SK-N-MC (cell line): ENCODE measurements at places on chromosomes 12 and 14.

- DNase-seq = no peak
Observed at GRCh38 chr14:73625706-73626105, 13.4 kb downstream of the ACOT6 start.

DNA sequence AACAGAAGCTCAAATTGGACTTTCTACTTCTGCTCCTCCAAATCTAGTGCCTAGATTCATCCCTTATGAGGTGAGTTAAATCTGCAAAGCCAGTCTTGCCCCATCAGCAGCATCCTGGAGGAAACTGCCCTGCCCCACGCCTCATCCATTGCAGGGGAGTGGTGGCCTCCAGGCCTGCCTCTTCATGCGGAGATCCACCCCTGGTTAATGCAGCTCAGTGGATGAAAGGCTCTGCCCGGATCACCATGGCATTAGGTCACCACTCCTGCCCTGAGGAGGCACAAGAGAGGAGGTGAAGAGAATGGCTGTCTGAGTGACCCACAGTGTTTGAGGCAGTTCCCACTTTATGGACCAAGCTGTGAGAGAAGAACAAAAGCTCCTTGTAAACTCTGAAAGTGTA, 218.1 kb downstream of the C12orf75 start:
- DNase-seq = no peak

DNA sequence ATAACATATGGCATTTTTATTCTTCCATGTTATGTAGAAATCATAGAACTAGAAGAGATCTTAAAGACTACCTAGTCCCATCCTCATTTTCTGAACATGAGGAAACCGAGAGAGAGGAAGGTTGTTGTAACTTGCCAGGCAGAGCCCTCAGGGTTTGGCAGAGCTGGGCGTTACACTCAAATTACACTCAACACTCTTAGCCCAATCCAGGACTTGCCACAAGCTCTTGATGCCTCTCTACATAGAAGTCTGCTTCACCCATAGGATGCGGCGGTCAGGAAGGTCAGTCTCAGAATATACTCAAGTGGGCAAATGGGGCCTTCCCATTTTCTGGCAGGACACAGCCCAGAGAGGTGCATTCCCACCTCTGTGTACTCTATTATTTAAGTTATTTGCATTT, 208.1 kb downstream of the ZFP36L1 start:
- DNase-seq = no peak

GRCh38 chr12:115049614-115050013, 365.6 kb upstream of the TBX3 start:
- DNase-seq = no peak

DNA sequence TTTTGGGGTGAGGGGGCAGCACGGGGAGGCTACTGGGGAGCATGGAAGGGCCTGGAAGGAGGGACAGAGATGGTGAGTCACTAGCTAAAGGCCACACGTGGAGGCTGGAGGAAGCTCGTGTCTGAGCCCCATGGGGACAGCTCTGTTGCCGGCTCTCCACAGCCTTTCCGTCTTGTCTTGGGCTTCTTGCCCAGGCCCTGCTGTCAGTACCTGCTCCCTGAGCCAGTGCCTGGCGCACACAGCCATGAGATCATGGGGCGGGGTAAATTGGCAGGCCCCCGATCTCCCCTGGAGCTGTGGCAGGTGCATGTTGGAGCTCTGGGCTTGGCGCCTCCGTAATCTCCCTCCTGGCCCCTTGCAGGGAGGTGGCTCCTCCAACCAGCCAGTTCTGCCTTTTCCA, 16.1 kb upstream of the KRT80 start:
- no peak for DNase-seq

- DNase-seq = no peak
Observed at GRCh38 chr14:89465876-89466275, 48.8 kb upstream of the FOXN3 start.

DNA sequence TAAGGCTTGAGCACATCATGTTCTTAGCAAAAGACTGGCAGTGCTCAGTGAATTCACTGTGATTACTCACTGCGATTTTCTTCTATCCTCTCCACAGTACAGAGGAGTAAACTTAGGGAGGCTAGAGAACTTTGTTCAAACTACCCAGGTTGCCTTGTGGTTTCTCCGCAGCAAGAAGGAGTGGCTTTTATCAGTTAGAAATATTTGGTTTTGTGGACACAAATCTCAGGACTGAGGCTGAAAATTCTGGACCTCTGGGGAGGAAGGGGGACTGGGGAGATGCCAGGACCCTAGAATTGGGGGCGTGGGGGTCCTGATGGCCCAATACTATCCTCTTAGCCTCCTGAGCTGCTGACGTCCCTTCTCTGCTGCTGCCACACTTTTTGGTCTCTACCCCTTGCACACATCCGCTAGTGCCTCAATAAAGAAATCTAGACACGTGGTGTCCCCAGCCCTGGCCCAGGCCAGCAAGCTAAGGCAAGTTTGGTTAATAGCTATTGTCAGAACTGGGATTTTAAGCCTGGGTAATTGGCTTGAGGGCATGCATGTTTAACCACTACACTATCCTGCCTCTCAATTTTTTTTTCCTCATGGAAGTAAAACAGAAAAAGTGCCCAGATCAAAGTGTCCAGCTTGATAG, 842 bp downstream of the OAS2 start:
- DNase-seq = no peak

- no peak for DNase-seq
Observed at GRCh38 chr12:110717037-110717436, 25.7 kb downstream of the PPP1CC start.

GRCh38 chr12:131782061-131782460, 46.1 kb upstream of the MMP17 start:
- no peak for DNase-seq

DNA sequence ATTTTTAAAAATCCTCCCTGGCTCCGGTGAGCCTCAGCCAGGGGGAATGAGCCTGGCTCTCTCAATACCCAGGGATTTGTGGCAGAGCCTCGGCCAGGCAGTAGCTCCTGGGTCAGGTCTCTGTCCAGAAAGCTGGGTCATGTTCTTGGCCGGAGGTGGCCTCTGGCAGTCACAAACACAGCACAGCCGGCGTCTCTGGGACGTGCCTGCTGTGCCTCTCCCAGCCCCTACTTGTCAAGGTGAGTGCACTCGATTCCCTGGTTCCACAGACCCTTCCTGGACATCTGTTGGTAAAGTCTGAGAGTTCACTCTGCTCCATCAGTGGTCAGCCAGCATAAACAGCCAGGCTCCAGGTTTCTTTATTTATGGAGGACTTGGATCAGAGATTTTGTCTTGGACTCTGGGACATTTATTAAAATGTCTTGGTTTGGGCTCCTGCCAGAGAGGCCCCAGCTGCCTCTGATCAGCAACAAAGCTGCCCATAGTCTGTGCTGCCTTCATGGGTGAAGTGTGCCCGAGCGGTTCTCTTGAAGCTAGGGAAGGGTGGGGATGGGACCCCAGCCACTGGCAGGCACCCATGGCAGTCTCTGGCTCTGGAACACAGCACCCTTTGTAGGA, 56.7 kb downstream of the DGLUCY start:
- DNase-seq = no peak

DNA sequence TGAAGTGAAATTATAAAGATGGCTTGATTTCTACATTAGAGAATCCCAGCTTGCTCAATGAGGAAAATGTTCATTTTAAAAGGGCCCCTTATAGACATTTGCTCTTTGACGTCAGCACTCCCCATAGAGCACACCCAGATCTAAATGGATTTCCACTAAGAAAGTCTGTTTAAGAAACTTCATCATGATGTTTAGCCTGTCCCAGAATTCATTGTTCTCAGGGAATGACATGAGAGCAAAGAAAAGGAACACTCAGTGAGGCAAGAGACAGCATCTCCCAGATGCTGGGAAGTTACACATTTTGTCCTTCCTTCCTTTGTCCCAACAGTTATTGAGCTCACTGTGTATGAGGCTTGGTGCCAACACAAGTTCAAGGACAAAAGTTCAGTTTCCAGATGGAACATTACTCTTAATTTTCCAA, 4.9 kb downstream of the PHLDA1 start:
- no peak for DNase-seq

DNA sequence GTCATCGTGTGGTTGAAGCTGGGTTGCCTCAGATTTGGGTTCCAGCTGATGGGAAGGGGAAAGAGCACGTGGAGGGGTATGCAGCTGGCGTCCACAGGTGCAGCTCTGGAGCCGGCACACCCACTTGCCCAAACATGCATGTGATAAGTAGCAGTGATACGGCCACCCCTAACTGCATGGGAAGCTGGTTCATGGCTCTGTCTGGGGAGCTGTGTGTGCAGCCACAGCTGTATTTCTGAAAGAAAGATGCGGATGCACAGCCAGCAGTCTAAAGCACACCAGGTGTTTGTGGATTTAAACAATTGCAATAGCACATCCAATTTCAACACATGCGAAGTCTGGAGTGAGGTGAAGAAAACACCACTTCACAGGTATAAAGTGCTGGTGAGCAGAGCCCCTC, 181.4 kb downstream of the EFCAB11 start:
- no peak for DNase-seq

- no peak for DNase-seq
Observed at GRCh38 chr14:93171376-93171775, 13.3 kb downstream of the MOAP1 start.

DNA sequence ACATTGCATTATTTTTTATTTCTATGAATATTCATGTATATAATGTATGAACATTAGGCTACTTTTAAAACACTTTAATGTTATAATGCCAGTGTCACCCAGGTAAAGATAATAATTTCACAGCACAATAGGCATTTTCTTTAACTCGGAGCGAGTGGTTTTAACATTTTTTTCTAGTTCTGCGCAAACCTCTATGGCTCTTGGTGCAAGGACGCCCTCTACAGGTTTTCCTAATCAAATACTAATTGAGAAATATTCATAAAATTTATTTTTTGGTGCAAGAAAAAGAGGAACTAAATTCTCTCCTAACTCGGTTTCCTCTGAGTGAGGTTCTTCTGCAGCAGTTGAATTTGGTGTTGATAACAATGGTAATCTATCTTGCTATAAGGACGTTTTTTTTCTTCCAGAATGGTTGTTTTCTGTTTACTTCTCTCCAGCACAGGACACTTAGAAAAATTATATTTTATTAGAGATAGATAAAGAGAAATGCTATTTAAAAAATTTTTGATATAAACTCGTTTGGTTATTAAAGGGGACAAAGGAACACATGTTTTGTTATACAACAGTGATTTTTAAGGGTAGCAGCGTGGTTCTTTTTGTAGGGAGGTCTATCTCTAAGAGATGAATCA, 2.4 kb upstream of the WIF1 start:
- peak; percentile 16 for DNase-seq

GRCh38 chr14:85663256-85663655, 133.3 kb downstream of the FLRT2 start:
- DNase-seq = no peak

GRCh38 chr14:69473260-69473659, 11.3 kb upstream of the PLEKHD1 start:
- DNase-seq = no peak

- no peak for DNase-seq
Observed at GRCh38 chr12:49334226-49334625, 2.8 kb downstream of the C1QL4 start.

GRCh38 chr14:61638595-61639387, 56.5 kb upstream of the HIF1A start:
- no peak for DNase-seq

DNA sequence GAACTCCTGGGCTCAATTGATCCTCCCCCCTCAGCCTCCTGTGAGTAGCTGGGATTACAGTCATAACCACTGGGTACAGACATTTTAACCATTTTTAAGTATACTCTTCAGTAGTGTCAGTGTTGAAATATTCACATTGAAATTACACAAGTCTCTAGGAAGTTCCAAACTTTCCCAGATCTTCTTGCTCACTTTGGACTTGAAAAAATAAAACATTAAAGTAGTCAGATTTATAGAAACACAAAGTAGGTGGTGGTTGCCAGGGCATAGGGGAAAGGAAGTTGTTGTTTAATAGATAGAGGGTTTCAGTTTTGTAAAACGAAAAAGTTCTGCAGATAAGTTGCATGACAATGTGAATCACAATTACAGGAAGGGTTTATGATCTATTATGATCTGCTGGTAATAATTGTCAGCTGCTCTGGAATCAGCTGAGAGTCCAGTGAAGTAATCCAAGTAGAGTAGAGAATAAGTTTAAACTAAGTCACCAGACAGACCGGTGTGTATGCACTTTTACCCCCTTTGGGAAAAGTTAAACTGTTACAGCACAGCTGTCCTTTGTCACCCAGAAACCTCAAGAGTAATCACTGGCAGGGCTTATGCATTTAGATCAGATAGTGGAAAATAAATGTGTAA, 27.4 kb downstream of the PCNX1 start:
- DNase-seq = no peak

DNA sequence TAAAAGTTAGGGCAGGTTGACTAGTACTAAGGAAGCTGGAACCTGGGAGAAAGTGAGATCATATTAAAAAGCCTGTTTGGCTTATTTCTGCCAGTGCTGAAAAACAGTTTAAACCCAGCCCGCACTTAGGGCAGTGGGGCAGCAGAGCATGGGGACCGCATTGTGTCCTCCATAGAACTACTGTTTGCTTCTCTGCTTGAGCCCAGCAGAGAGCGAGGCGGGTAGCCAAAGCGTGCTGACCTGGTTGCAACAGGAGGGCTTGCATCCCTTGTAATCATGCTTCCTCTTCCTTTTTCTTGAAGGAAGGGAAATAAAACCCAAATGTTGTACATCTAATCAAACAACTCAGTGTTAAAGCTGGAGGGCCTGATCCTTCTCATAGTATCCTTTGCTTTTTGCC, 82.5 kb upstream of the HOXC13 start:
- no peak for DNase-seq

- DNase-seq = peak; percentile 10
Observed at GRCh38 chr14:90301668-90302090, 30.1 kb downstream of the NRDE2 start.

DNA sequence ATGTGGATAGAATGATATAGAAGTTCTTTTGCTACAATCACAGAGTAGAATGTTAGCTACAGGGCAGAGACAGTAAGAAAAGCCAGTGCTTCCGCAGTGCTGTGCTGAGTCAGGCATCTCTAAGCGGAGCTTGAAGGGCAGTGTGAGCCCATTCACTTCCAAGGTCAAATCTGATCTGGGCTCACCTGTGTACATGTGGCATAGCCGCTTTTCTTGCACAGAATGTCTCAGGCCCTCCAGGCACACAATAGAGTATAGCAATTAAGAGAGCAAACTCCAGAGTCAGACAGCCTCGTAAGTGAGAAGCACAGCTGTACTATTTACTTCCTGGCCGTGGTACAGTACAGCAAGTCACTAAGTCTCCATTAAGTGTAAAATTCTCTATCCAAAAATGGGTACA, 26.8 kb downstream of the CORO1C start:
- no peak for DNase-seq

GRCh38 chr14:22388669-22389595, 200.1 kb downstream of the DAD1 start:
- DNase-seq = no peak

DNA sequence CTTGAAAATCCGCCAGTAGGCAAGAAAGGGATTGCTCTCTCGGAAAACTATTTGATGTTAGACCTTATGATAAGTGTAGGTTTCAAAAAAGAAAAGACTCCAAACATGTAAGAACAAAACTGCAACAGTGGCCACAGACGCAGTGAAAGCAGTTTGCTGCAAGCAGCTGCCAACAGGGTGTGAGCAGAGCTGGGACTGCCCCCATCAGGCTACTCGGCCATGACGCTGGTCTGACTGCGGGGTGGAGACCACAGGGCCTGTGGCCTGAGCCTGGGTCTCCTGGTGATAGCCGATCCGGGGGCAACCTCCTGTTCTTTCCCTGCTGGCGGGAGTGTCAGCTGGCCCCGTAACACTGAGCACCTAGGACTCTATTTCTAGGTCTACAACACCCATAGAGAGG, 63.2 kb downstream of the AMN start:
- DNase-seq = no peak

GRCh38 chr12:114990381-114990780, 306.4 kb upstream of the TBX3 start:
- no peak for DNase-seq

- DNase-seq = no peak
Observed at GRCh38 chr12:1605129-1606020, 11.0 kb upstream of the FBXL14 start.

GRCh38 chr14:94599656-94600004, 12.6 kb upstream of the SERPINA3 start:
- no peak for DNase-seq
